ENCODE measurements at places on chromosomes 5 and 9.

DNA sequence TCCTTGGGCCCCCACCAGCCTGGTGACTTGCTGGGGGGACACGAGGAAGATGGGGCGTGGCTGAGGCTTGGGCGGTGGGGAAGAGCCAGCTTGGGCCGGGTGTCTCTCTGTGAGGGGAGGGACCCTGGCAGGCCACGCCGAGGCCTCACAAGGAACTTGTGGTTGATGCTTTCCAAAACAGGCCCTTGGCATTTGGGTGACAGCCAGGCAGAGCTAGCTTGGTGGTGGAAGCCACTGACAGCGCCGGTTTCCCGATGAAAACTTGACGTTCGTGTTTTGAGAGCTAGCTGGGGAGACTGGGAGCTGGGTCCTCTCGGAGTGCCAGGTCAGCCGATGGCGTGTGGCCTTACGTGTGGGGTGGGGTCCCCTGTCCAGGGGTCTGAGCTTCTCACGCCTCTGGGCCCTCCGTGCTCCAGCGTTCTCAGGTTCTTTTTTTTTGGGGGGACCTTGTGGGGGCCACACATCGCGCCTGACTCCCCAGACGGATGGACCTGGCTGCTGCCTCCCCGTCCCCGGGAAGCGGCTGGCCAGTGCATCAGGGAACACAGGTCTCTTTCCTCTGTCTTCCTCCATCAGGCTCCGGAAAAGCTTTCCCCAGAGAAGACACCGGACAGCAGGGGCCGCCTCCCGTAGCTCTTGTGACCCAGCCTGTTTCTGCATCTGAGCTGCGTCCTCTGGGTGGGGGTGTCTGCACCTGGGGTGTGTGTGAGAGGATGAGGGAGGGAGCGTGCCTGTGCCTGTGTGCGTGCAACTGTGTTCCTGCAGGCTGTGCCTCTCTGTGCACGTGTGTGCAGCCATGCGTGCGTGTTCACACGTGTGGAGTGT lies 129.3 kb upstream of the LPCAT1 start:
- DNase-seq, result no peak

- DNase-seq, result no peak
Observed at GRCh38 chr5:128271859-128272464, 188.4 kb downstream of the SLC12A2 start.

- no peak for DNase-seq
Observed at GRCh38 chr9:127300886-127301447, 36.4 kb downstream of the GARNL3 start.

GRCh38 chr5:53397141-53397757 lies 83.2 kb upstream of the FST start:
- no peak for DNase-seq

- DNase-seq, result no peak
Observed at GRCh38 chr9:110319781-110320492, 17.7 kb downstream of the TXNDC8 start.

DNA sequence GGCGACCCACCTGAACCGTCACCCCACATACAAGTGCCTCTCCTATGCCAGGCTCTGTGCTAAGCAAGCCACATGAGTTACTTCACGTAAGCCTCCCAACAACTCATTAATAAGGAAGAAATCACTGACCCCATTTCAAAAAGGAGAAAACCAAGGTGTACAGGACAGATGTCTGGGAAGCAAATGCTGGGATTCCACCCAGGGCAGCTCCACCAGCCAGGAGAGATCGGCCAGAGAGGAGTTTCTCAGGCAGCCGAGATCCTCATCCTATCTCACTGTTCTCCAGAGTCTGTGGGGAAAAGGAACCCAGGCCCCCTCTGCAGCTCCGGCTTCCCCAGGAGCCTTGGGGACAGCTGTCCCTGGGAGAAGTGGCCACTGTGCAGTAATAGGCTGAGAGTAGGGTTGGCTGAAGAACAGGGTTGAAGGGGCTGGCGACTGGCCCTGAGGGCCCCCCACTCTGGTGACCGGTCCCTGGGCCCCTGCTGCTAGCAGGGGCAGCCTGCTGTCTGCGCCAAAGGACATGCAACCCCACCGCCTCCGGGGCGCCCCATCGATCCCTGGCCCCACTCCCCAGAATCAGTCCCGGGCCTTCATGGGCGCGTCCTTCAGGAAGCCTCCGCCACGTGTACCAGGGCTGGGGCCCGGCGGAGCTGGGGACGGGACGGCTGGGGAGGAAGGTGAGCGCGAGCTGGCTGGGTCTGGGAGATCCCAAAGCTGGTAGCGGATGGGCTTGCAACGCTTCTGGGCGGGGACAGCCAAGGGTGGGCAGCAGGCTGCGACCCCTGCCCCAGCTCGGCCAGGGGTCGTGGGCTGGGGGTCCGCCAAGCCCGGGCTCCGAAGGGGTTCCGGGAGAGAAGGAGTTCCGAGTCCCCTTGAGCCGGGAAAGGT lies 44.1 kb upstream of the STXBP1 start:
- DNase-seq, result peak; percentile 63

- peak; percentile 66 for DNase-seq
Observed at GRCh38 chr5:176784218-176785165, 25.9 kb upstream of the UNC5A start.

GRCh38 chr5:167888393-167888792 lies 403.1 kb upstream of the WWC1 start:
- no peak for DNase-seq

- DNase-seq, result no peak
Observed at GRCh38 chr5:137145721-137146120, 353.4 kb downstream of the SPOCK1 start.

DNA sequence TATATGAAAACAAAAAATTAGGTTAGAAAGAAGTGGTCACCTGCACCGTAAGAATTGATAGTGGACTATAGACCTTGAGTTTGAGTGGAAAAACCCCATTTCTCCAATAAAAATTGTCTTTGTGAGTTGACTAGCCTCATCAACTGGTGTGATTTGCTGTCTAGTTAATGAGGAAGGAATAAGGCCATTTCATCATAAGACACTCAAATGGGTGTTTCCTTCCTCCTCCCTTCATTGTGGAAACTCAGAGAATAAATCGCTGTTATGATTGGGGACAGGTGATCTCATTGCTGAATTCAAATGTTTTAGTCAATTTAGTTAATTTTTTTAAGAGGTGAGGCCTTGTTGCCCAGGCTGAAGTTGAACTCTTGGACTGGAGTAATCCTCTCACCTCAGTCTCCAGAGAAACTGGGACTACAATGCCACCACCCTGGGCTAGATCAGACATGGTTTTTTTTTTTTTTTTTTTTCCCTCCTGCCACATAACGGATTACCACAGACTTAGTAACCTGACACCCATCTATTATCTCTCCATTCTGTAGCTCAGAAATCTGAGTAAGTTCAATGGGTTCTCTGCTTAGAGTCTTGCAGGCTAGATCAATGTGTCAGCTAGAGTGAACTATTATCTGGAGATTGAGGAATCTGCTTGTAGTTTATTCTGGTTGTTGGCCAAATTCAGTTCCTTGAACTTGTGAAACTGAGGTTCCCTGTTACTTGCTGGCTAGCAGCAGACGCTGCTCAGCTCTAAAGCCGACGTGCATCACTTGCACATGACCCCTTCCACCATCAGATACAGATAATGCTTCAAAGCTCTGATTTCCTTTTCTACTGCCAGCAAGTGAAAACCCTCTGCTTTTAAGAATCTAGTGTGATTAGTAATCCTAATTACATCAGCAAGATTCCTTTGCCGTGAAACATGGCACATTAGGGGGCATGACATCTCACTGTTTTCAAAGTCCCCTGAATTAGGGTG lies 663.8 kb upstream of the CDH9 start:
- peak; percentile 48 for DNase-seq

DNA sequence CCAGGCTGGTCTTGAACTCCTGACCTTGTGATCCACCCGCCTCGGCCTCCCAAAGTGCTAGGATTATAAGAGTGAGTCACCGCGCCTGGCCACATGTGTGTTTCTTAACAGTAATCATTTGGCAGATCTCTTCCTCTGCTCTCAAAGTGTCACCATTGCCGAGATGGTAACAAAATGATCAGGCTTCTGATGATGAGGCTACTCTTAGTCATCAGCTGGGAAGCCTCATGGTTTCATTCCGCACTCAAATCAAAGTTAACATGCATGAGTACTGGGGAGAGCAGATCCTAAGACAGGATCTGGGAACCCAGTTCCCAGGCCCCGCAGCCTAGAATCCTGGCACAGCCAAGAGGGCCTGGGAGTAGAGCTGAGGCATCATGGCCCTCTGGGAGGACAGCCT lies 27.4 kb downstream of the BARHL1 start:
- no peak for DNase-seq

DNA sequence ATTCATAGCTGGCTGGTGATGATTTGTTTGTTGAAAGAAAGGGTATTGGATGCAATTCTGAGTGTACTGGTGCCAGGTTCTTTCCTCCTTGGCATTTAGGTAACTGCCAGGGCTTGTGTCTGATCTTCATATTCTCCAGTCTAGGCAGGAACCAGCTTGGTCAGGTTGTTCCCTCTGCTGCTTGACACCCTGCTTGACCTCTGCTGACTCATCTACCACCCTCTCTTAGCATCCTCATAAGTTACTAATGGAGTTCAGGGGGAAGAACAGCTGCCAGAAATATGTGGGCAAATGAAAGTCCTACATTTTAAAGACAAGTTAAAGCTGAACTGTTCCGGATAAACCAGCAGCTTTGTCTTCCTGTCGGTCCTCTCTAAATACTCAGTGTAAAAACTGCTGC lies 116.1 kb upstream of the TNC start:
- no peak for DNase-seq

DNA sequence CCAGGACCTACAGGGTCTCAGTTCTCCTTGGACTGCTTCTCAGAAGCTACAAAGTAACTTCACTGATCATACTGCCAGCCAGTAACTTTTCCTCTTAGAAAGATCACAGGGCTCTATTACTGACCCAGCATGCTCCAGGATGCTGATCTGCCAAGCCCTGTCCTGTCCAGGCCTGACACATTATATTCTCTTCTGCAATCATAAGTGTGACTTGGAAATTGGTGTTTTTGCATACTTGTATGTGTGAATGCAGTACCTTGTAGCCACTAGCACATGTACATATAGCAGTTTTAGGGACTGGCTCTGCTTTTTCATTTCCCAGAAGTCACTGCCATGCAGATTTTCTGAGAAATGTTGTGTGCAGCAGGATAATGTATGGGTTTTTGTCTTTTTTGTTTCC lies 40.1 kb upstream of the CCNH start:
- no peak for DNase-seq

- no peak for DNase-seq
Observed at GRCh38 chr5:74334062-74334761, 306.3 kb downstream of the ENC1 start.

DNA sequence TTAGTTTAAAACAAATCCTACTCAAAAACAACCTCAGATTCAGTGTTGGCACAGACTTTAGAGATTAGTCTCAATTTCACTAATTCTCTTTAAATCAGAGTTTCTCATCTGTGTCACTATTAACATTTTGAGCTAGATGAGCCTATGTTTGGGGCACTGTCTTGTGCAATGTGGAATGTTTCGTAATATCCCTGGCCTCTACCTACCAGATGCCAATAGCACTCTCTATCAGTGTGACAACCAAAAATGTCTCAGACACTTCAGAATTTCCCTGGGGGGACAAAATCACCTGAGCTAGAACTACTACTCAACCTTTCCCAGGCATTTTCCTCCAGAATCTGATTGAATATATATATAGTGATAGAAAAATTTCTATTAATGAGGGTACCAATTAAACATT lies 465.2 kb upstream of the RGMB start:
- DNase-seq, result no peak

DNA sequence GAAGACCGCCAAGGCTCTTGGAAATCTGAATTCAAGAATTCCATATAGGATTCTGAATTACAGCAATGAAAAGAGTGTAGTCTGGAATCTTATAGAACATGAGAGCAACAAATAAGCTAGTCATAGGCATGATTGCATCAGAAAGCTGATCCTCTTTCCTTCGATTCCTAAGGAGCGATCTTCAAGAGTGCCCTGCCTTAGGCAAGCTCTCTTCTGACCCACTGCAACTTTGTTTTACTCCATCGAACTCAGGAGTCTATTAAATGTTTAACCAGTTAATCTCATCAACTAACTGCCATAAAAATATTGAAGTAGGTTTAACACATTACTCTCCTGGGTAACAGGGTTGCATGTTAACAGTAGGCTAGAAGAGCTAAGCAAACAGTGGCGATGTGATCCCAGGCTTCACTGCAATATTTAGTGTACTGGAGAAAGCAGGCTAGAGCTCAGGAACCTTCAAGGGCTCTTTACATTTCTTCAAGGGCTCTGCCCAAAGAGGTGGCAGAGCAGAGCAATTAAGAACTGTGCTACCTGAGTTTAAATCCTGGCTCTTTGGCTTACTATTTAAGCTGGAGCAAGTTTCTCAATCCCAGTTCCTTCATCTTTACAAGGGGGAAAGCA lies 146.3 kb downstream of the RORB start:
- DNase-seq, result no peak

- no peak for DNase-seq
Observed at GRCh38 chr5:106633825-106634224, 1036.9 kb downstream of the EFNA5 start.

DNA sequence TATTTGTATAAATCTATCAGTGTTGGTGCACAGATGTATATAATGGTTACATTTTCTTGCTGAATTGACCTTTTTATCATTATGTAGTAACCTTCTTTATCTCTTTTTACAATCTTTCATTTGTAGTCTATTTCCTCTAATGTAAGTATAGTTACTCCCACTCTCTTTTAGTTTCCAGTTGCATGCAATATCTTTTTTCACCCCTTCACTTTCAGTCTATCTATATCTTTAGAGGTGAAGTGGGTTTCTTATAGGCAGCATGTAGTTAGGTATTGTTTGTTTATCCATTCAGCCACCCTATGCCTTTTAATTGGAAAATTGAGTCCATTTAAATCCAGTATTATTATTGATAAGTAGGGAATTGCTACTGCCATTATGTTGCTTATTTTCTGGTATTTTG lies 6.1 kb upstream of the EMB start:
- DNase-seq, result no peak

GRCh38 chr9:91911657-91912056 lies 38.4 kb downstream of the ROR2 start:
- DNase-seq, result no peak

DNA sequence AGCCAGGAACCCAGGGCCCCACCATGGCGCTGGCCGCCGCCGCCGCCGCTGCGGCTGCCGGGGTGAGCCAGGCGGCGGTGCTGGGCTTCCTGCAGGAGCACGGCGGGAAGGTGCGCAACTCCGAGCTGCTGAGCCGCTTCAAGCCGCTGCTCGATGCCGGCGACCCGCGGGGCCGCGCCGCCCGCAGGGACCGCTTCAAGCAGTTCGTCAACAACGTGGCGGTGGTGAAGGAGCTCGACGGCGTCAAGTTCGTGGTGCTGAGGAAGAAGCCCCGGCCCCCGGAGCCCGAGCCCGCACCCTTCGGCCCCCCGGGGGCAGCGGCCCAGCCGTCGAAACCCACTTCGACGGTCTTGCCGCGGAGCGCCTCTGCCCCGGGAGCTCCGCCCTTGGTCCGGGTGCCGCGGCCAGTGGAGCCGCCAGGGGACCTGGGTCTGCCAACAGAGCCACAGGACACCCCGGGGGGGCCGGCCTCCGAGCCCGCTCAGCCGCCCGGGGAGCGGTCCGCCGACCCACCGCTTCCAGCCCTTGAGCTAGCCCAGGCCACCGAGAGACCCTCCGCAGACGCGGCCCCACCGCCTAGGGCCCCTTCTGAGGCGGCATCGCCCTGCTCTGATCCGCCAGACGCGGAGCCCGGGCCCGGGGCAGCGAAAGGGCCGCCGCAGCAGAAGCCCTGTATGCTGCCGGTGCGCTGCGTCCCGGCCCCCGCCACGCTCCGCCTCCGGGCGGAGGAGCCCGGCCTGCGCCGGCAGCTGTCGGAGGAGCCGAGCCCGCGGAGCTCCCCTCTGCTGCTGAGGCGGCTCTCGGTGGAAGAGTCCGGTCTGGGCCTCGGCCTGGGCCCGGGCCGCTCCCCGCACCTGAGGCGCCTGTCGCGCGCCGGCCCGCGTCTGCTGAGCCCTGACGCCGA lies 749 bp downstream of the SOWAHA start:
- DNase-seq, result peak; percentile 76
